Epithelial cell of proximal tubule (primary cell): ENCODE measurements at places on chromosomes 1 and 21. TPM values are rescaled to one million over a fixed set of nuclear protein-coding genes. Genes with fewer than 3 reads are reported as not detected.

- DNase-seq: no peak
Measured at GRCh38 chr1:88800382-88801051, 90.8 kb downstream of the GTF2B start.

DNA sequence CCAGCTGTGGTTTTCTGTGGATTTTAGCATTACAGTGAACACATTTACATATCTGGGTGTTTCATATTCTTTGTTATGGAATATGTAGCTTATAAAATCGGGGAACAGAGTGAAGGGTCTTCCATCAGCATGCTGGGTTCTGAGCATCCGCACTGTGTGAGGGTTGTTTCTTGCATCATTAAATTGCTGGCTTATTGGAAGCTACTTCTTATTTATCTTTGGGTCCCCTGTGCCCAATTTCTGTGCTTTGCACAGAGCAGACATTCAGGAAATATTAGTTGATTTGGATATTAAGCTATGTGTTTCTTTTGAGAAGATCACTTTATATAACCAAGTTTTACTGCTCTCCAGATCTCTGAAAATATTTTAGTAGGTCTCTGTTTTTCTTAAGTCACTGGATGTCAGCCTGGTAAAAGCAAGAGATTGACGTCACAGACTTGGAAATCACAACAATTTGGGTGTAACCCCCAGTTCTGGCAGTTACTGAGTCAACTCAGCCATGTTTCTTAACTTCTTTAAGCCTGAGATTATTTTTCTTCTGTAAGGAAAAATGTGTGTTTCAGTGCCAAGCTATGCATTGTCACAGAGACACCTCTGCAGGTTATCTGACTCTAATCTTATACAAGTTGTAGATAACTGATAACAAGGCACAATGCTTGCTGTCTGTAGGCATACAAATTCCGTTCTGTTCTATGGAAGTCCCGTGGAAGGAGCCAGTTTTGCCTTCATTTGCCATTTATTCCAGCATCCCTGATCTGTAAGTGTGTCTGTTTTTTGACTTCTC, 258.3 kb upstream of the KAZN start:
- no peak for DNase-seq

The SCMH1 gene
- 16.7 and 25.5 TPM in 2 replicates for total RNA-seq

The ABCA4 gene
- not detected in 2 replicates for total RNA-seq

GRCh38 chr21:17467392-17467791, 45.5 kb upstream of the CXADR start:
- DNase-seq: no peak

The CATSPERE gene
- total RNA-seq: under 0.01 and 0.07 TPM in 2 replicates

The ZNF593OS gene
- total RNA-seq: not detected in 2 replicates

DNA sequence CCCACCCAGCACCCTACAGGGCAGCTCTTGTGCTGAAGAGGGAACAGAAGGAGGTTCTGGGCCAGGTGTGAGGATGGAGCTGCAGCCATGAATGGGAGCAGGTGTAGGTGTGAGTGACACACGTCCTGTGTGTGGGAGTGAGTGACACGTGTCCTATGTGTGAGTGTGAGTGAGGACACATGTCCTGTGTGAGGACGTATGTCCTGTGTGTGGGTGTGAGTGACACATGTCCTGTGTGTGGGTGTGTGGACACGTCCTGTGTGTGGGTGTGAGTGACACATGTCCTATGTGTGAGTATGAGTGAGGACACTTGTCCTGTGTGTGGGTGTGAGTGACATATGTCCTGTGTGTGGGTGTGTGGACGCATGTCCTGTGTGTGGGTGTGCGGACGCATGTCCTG, 26.4 kb downstream of the MEGF6 start:
- no peak for DNase-seq

- DNase-seq: no peak
Measured at GRCh38 chr1:113808450-113809195, 3.7 kb downstream of the RSBN1 start.

DNA sequence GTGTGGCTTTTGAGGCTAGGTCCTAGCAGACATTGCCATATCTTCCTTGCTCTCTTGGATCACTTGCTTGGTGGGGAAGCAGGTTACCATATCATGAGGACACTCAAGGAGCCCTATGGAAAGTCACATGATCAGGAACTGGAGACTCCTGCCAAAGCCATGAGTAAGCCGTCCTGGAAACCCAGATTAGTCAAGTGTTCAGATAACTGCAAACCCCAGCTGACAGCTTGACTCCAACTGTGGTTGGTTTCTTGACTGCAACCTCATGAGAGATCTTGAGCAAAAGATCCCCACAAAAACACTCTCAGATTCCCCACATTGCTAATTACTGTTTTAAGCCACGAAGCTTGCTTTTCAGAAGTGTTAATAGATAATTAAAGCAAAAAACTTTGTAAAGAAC, 58.6 kb downstream of the CACNA1E start:
- no peak for DNase-seq

DNA sequence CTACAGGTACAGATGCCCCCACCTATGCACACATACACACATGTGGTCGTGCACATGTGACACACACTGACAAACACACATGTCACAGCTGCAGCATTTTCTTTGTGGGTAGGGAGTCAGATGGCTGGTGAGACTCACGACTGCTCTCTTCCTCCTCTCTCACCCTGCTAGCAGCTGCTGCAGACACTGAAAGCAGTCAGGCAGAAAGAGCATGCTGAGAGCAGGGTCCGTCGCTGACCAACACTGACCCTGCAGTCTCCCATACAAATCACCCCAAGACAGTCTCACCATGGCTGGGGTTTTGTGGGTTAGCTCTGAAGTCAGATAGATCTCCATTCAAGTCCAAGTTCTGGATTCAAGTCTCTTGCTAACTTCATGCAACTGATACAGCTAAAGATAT, 188.3 kb downstream of the ASTN1 start:
- no peak for DNase-seq

DNA sequence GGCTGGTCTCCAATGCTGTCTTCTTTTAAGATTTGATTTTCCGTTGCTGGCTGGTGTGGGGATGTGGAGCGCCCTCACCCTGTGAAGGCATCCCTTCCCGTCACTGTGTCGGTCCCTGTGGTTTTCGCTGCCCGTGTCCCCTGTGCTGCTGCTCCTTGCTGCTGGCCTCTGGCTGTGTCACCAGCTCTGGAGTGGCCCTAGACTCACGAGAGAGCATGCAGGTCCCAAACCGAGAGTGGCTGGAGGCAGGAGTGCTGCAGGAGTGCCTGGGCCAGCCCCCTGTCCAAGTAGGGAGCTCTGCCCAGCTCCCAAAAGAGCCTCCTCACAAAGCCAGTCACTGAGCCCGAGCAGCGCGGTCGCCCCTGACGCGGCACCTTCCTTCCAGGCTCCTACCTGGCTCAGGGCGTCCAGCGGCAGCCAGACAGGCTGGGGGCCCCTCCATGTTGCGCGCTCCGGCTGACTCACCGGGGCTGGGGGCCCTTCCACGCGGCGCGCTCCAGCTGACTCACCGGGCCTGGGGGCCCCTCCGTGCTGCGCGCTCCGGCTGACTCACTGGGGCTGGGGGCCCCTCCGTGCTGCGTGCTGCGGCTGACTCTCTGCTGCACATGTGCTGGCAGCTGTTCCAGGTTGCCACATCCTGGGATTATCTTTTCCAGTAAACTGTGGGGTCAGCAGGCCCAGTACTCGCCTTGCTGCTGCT, 106.7 kb upstream of the COL6A1 start:
- DNase-seq: no peak

The DCST2 gene
- 0.12 TPM in 1 of 2 replicates, not detected in the other for total RNA-seq
